Activated CD4-positive, CD25-positive, alpha-beta regulatory T cell treated with anti-CD3 and anti-CD28 coated beads, Interleukin-2, amount 50 U/mL, for 24 hours (primary cell): ENCODE measurements at places on chromosomes 12 and 14.
A peak's percentile ranks its signal among the peaks of the same experiment; 100 is the strongest.

DNA sequence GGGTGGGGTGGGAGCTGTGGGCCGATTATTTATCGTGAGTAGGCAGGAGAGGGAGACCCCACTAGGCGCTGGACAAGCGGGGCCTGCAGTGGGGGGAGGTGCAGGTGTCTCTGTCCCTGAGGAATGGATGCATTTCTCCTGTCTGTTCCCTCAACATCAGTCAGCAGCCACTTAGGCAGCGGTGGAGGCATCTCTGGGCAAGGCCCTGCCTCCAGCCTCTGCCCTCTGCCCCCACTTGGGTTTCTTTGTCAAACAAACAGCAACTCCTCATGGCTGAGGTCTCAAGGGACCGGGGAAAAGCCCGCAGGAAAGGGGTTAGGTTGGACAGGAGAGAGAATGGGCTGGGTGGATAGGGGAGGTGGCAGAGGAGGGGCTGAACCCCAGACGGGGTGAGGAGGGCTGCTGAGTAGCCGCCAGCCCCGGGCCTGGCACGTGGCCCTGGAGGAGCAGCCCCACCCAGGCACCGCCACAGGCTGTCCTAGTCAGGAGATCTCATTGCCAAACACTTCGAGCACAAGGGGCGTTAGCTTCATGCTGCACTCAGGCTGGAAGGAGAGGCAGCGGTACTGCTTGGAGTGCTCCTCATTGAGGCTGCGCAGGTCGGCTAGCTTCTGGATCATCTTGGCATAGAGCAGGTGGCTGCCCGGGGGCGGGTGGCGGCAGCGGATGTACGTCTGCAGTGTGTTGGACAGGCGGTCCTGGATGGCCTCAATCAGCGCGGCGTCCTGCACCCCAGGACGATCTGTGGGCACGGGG is 24.7 kb upstream of the HDAC7 start:
- no peak for ATAC-seq

DNA sequence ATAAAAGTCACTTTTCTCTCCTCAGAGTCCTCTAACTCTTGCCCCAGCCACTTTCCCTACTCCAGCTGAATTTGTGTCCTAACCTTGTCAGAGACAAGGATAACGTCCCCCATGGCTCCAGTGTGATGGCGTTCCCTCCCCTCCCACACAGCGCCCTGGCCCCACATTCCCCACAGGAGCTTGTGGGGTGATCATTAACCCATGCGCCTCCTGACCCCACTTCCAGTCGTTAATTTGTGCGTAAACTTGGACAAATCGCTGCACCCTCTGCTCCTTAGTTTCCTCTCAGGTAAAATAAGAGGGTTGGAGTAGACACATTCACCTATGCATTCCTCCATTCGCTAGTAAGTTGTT is 22.9 kb upstream of the BCDIN3D start:
- no peak for ATAC-seq

- no peak for ATAC-seq
Observed at GRCh38 chr12:3137268-3137781, 60.1 kb downstream of the TSPAN9 start.

DNA sequence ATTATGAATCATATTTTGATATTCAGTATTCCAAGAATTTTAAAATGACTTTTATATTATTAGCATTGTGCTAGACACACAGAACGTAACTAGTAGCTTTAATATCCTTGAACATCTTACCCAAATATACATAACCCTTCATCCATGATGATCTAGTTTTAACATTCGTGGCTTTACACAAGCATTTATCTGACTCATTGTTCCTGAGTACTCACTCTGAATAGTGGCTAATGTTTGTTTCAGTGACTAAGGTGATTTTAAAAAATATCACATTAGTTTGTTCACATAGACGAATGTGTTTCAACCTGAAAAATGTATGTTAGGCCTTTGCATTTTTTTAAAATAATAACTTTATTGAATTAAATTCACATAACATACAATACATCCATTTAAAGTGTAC is 80.0 kb upstream of the PTPRQ start:
- ATAC-seq: no peak

DNA sequence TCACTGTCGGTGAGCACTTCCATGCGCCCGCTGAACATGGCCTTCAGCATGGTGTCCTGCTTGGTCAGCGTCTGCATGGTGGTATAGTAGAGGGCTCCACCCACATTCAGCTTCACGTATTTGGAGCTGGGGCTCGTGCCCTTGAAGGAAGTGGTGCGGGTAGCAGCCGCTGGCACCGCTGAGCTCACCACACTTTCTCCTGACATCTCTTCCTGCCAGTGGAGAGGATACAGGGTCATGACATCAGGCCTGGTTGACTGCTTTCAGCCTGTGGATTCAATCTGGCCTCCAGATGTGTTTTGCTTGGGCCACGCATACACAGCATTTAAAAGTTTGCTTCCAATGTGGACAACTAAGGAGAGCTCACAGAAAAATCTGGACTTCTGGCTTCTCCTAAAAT is 7.6 kb downstream of the KCTD10 start:
- ATAC-seq: no peak

DNA sequence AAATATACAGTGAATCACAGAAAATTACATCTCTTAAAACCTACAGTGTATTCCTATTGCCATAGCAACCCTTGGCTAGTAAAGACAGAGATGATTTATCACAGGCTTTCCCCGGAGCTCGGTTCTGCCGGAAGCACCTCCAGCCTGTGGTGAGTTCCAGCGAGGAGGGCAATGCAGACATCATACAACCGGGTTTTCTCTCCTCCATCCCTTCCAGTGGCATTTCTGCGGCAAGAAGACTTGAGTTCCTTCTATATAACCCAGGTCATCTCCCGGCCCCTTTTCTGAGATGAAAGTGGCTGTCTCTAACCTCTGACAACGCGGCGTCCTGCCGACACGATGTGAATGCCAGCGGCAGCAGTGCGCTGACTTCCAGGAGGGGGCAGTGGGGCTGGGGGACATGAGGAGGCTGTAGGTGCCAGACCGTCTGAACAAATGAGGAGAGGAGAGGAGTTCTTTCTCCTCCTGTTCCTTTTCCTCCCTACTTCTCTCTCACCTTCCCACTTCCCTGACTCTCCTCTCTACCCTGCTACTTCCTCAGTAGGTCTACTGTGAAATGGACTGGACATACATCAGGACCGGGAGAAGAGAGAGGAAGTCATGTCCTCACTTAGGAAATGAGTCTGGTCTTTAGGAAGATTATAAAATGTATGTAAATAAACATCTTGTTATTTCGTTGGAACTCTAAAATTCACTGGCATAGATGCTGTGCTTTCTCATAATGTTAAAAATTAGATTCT is 68.6 kb upstream of the MAX start:
- peak; percentile 80 for ATAC-seq

DNA sequence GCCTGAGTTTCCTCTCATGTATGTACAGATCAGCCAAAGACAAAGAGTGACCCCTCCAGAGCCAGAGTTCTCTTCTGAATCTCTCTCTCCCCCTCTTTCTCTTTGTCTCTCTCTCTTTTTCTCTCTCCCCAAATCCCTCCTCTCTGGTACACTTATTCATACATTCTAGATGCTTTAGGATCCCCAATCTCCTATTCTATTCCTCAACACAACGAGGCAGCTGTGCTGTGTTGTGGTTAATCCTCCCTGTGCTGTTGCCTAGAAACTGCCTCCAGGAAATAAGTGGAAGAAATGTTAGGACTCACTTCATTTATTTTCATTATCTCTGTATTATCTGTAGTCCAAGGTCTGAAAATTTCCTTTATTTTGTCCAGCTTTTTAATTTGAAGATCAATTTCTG is 350.5 kb upstream of the OR4E1 start:
- ATAC-seq: no peak
